ENCODE measurements at places on chromosomes 5 and 9.

DNA sequence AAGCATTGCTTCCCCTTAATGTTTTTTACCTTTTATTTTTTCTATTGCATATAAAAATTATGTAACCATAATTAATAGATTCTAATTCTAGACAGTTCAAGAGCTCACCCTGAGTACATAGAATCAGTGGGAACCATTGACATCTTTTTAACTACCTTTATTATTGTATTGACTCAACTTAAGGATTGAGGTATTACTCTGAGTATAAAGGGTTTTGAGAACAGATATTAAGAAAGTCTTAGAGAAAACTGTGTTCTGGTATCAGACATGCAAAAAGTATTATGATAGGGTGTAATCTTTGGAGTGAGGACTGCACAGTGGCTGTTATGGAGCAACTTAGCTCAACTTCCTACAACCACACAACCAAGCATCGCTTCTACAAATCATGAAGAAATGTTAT is 8.9 kb downstream of the SPEF2 start:
- DNase-seq: no peak

DNA sequence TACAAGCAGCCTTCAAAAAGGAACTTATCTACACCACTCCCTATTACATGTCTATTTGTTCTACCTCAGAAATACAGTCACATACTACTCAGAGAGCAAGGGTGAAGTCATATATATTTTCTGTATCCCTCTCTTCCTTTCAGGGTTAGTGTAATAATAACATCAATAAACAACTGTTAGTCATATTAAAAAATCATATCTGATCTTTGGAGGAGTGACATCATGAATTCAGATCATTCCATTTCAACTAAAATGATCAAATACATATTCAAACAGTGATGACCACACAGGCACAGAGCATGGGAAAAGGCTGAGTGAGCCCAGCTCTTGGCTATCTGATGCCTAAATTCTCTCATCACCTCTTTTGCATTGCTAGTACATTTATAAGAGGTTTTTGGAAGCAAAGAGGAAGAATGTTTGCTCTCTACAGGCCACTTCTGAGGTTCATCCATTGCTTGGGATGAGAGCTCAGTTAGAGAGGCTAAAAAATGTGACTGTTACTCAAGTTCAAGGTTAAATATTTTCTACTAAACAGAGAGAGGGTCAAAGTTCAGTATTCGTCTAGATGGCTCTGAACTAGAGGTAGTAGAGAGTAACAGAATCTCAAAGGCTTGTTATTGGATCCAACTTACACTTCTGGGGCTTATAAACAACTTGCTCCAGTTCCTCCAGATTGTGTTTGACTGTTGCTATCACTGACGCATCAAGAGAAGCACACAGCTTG is 39.0 kb downstream of the RIGI start:
- no peak for DNase-seq

DNA sequence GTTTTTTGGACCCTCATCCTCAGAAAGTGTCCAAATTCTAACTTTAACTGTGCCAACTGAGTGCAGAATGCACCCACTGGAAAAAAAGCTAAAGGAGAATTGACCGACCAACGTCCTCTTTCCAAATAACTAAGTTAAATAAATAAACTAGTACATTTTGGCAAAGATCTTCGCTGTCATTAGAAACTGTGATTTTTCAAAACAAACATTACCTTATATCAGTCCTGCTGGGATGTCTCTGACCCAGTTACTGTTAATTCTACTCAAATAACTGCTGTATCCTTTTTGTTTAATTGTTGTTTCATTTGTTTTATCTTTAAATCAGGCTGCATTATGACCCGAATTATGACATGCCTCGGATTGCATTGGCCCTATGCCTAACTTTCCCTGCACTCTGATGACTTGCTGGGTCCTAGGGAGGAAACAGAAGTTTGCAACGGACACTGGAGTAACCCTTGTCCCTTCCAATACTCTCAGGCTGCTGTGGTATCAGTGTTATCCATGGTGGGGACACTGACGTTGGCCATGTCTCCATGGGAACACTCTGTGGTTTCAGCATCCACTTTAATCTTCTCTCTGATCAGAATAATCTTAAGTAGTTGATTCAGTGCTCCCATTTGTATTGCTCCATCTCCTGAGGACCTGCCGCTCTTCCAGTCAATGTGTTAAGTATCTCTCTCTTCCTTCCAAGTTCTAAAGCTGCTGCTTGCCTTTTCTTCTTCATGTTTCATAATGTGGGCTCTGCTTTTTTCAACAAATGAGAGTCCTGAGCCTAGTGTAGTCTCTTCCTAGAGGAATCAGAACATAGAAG is 11.1 kb upstream of the IFNA5 start:
- no peak for DNase-seq

- DNase-seq: no peak
Observed at GRCh38 chr5:11853796-11854195, 50.5 kb downstream of the CTNND2 start.

DNA sequence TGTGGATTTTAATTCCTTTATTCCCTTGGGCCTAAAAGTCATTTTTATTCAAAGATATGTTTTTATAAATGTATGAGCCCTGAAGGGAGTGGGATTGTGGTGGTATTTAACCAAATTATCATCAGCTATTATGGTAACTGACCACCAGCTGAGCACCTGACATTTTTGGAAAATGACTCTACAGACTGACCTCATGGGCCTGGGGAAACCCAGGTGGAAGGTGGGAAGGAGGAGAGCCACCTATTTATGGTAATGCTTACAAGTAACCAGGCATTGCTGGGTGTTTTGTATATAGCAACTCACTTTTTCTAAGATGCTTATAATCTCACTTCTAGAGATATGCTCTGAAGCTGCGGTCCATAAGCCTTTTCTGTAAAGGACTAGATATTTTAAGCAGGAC is 22.3 kb upstream of the NFIB start:
- DNase-seq: no peak

DNA sequence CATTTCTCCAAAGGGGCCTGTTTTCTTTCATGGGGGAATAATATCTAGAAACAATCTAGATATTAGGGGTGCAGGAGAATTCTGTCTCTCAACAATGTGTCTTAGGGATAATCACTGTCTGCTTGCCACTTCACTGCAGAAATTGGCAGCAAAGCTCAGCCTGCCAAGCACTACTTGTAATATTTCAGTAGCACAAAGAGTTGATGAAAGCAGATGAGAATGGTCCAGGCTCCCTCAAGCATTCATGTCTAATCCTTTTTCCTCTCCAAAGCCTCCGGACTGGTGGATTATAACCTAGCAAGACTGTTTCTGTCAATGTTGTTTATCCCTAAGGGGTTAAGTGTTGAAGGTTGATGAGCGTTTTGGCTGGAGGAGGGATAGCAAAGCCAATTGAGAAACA is 13.3 kb upstream of the MPDZ start:
- DNase-seq: no peak

DNA sequence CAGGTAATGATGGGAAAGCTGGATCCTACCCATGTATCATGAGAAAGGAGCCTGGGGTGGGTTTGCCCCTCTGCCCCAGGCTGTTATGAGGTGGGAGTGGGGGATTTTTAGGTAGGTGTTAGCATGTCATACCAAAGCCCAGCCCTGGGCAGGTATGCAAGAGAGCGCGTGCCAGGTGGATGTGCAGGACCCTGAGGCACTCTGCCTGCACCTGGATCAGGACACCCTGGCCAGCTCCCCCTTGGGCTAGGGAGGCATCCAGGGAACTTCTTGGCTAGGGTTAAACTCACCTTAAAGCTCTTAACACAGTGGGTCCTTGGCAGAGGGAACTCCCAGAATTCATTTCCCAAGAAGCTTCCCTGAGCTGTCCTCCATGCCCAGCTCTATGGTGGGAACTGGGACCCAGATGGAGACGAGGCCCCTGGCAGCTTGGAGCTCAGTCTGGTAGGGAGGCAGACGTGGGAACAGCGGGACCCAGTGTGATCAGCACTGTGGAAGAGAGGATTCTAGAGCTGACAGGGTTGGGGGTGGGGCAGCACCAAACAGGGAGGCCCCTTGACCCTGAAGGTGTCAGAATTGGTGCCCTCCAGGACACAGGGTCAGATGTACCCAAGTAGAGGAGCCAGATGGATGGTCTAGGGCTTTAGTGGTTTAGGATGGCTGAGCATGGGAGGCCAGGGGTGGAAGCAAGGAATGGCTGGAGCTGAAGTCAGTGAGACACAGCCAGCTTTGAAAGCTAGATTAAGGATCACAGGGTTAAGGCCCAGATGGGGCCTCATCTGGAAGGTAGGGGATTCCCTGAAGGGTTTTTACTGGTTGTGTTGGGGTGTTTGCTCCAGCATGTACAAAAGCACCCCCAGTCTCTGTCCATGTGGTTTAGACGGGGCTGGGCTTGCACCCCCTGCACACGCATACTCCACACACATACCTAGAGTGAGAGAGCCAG is 2.2 kb upstream of the PRR7 start:
- DNase-seq: peak; percentile 34

DNA sequence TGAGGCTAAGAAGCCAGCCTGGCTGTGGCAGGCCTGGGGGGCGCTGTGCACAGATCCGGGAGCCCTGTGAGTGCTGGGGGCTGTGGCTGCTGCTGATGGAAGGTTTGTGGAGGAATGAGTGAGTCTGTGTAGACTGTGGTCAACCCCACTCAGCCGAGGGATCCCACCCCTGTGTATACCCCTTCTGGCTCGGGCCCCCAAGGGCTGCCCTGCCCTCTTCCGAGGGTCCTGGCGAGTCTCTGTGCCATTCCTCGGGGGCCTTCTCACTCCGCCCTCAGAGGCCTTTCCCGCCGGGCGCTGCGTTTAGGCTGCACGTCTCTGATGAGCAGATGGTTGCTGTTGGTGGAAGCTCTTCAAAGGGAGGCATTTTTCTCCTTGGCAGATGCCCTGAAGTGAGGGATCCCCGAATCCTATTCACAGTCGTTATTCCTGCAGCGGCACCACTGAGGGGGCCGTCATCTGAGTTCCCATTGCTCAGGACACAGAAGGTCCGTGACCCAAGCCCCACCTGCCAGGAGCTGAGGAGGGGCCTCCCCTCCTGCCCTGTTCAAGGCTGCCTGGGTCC is 94.1 kb downstream of the RXRA start:
- no peak for DNase-seq

DNA sequence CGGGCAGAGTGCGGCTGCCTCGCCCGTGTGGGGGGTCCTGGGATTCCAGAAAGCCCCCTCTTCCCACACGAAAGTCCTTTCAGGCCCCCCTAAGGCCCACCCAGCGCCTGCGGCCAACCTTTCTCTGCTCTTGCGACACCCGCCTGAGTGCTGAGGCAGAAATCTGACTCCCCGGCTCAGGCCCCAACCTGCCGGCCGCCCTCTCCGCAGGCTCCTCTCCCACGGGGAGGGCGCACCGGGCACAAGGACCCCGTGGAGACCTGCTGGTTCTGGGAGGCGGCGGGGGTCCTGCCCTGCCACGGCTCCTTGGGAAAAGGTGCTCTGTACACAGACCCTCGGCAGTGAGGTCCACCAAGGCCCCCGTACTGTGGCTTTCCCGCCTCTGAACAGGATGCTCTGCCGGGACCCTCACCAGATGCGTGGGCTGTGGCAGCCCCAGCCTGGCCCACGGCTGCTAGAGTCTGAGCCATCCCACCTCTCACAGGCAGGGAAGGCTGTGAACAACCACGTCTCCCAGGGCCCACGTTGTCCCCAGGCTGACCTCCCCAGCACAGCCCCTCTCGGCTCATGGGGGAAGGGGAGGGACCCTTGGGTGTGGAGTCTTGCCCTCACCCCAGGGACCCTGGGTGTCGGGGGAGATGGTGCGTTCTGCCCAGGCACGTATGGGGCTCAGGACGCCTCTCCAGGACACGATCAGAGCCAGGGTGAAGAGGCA is 41.5 kb upstream of the EGFL7 start:
- no peak for DNase-seq

DNA sequence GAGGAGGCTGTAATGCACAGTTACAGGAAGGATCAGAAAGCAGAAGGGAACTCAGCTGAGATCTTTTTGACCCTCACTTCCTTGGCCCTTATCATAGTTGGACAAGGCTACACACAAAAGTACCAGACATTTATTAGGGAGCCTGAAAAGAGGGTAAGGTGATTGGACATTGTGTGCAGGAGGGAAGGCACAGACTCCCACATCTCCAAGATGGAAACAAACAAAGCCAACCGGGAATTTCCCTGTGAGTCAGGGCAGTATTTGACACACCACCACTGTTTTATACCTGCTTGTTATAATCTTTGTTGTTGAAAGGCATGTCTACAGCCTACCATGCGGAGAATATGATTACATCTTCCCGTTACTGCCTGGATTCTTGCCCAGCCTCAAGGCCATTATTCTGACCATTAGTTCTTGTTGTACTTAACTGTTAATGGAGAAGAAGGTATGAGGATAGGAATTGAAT is 3.0 kb upstream of the CCNG1 start:
- peak; percentile 36 for DNase-seq

DNA sequence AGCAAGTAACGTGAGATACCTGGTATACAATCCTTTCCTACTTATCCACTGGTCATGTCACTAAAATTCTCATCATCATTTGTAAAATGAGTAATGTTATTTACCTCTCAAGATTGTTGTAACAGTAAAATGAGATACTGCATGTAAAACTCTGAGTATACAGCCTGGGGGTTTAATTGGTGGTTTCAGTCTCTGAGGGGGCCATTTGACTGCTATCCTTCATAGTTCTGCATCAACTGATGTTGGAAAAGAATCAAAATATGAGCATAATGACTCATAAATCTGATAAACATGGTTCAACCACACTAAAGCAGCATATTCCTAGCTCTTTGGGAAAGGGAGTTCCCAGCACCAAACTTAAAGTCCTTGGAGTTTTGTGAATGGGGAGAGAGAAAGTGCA is 181.0 kb upstream of the GHR start:
- no peak for DNase-seq

GRCh38 chr9:116000748-116001329 is 152.8 kb upstream of the PAPPA start:
- peak; percentile 17 for DNase-seq
